ENCODE measurements at places on chromosomes 13 and 19. TPM values are rescaled to one million over a fixed set of nuclear protein-coding genes. Genes with fewer than 3 reads are reported as not detected.

BST2 gene
- total RNA-seq, result not detected

DNA sequence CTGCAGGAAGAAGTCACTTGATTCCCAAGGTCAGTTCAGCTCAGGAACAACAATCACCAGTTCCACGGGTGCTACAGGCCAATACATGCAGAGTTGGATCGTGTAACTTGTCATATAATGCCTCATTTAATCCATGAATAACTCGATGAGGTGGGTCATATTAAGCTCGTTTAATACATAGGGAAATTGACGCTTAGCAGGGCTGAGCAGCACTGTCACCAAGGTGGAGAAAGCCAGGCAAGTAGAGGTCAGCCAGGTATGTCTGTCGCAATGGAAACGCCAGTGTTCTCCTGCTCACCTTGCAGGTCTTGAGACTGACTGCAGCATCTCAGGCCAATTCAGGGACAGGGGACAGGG lies 52.3 kb downstream of the CCDC70 start:
- no peak for DNase-seq

ZSCAN22 gene
- 2.6 TPM for total RNA-seq

GRCh38 chr19:10872546-10873107 lies 1.3 kb downstream of the CARM1 start:
- DNase-seq, result no peak

DNA sequence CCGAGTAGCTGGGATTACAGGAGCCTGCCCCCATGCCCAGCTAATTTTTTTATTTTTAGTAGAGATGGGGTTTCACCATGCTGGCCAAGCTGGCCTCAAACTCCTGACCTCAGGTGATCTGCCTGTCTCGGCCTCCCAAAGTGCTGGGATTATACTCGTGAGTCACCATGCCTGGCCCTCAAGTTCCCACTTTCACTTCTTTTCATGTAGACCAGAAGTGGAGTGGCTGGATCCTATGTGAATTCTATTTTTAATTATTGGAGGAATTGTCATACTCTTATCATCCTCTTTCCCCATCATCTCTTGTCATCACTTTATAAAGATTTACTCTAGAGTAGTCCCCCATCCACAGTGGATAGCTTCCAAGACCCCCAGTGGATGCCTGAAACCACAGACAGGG lies 12.8 kb upstream of the SIGLEC10 start:
- DNase-seq, result no peak

DNA sequence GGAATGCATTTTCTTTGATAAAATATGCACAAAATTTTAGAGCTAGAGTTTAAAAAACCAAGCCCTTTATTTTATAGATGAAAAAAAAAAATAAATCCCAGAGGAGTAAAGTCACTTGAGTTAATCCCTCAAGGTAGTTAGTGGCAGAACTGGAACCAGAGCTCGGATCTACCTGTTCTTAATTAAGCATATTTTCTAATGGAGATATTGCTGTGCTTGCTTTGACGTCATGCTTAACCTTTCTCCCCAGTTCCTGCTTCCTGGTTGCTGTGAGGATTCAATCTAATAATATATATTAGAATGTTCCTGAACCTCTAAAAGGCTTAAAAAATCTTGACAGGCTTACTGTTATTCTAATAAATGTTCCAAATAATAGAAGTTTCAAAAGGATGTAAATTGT lies 300.6 kb upstream of the KLF12 start:
- DNase-seq, result no peak

DNA sequence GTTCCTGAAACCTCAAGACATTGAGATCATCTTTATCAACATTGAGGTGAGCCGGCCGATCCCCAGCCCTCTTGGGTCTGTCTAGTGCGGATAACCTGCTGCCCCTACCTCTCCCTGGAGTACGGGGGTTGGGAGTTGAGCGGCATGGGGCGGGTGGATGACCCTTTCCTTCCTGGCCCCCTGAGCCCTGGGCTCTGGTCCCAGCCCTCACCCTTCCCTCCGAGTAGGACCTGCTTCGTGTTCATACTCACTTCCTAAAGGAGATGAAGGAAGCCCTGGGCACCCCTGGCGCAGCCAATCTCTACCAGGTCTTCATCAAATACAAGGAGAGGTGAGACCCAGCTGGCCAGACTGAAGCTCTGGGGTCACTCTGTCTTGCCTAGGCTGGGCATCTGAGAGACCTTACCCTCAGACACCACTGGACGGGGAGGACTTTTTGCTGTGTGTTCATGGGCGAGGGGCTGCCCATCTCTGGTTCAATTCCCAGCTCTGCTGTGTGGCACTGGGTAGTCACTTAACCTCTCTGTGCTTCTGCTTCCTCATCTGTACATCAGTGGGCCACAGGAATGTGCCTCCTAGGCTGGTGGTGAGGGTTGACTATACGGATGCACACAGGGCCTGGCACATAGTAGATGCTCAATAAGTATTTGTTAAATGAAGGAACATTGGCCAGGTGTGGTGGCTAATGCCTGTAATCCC lies 52.7 kb downstream of the VAV1 start:
- DNase-seq, result no peak

STK11 gene
- total RNA-seq, result 70.6 TPM

RNF126 gene
- total RNA-seq, result 88.4 TPM

GRCh38 chr13:111893071-111893606 lies 173.8 kb upstream of the SOX1 start:
- no peak for DNase-seq

FUT6 gene
- not detected for total RNA-seq

DNA sequence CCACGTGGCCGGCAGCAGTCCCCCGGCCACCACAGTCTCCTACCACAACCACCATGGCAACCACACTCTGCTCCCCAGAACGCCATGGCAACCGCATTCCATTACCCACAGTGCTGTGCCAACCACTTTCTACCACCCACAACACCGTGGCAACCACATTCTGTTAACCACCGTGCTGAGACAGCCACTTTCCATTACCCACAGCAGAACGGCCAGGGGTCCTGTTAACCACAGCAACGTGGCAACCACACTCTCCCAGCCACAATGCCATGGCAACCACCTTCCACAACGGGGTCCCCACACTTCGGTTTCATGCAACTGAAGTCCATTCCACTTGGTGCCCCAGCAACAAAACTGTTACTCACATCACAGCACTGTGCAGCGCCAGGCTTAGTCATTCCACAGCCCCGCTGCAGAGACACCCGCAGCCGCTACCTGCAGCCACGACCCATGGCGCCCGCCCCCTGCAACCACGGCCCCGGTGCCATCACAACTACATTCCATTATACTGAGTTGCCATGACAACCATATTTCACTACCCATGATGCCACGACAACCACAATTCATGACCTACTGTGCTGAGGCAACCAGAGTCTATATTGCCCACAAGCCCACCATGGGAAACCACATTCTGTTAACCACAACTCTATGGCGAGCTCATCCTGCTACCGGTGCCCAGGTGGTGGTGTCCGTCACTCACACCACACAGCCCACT lies 10.0 kb downstream of the DPF1 start:
- peak; percentile 91 for DNase-seq

GRCh38 chr13:27791146-27791900 lies 960 bp upstream of the GSX1 start:
- DNase-seq, result no peak

- DNase-seq, result no peak
Observed at GRCh38 chr19:728011-728410, 19.3 kb downstream of the PALM start.

GRCh38 chr19:32040236-32040635 lies 305.2 kb upstream of the ZNF507 start:
- no peak for DNase-seq

ZSCAN4 gene
- 0.11 TPM for total RNA-seq

DNA sequence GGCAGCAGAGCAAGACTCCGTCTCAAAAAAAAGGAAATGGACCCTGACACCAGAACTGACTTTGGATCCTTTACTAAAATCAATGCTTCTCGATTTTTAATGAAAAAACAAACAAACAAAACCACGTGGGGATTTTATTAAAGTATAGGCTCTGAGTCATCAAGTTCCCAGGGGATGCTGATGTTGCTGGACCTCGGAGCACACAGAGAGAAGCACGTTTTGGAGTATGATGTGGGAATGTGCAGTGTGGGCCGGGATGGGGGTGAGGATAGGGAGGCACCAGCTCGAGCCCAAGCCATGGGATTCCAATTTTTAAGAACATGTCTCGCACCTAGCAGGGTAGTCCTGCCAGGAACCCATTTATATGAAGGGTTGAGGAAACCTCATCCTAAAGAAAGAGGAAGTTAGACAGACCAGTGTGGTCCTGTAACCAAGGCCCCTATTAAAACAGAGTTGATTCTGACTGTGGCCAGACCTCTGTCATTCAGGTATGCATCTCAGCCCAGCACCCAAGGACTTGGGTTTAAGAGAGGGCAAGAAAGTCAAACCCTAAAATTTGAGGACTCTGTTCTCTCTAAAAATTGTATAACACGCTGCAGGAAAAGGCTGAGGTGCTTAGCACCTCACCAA lies 6.4 kb downstream of the FLT1 start:
- peak; percentile 27 for DNase-seq

CGB5 gene
- 1.1 TPM for total RNA-seq
